NCI-H1436 treated with DMSO at 0.1 percent for 48 hours (cell line): ENCODE measurements at places on chromosomes 3 and 15.

- DNase-seq, result no peak
Observed at GRCh38 chr3:146468234-146468633, 1.1 kb downstream of the PLSCR2 start.

DNA sequence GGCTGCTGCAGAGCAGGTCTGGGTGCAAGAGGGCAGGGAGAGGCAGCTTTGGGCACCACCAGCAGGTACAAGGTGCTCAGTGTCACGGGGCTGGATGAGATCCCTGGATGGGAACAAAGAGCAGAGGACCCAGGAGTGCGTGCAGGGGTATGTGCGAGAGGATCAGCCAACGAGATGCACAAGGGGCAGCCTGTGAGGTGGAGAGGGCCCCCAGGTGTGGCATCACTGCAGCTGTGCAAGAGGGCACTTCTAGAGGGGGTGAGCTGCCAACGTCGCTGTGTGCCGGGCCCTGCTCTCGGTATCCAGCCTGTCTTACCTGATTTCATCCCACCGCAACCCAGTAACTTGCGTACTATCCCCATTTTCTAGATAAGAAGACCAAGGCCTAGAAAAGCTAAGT lies 67.3 kb upstream of the SNRPA1 start:
- DNase-seq, result no peak

- no peak for DNase-seq
Observed at GRCh38 chr3:178275793-178276192, 260.4 kb upstream of the KCNMB2 start.

- no peak for DNase-seq
Observed at GRCh38 chr15:43508991-43509659, 8.3 kb upstream of the MAP1A start.

DNA sequence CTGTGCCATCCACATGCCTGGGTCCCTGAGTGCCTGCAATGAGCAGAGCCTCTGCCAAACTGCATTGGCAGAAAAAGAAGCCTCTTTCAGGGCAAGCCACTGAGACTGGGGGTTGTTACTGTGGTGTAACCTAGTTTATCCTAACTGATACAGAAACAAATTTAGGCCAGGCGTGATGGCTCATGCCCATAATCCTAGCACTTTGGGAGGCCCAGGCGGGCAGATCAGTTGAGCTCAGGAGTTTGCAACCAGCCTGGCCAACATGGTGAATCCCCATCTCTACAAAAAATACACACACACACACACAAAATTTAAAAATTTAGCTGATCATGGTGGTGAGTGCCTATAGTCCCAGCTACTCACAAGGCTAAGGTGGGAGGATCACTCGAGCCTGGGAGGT lies 221.6 kb downstream of the TBC1D2B start:
- no peak for DNase-seq

DNA sequence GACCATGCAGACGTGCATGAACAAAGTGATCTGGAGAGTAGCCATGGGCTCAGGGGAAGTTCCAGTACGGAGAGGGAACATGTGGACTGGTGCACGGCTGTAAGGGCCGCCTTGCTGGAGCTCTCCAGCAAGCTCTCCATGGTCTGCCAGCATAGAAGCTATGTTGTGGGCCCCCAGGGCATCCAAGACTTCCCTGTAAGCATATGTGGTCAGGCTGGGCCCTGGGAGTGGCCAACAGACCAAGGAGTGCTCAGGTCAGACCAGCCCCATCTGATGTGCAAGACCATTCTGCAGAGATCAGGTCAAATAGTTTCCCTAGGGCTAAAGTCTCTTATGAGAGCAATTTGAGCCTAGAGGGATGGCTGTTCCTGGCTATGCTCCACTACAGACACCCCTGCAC lies 110.1 kb upstream of the DAZL start:
- no peak for DNase-seq

DNA sequence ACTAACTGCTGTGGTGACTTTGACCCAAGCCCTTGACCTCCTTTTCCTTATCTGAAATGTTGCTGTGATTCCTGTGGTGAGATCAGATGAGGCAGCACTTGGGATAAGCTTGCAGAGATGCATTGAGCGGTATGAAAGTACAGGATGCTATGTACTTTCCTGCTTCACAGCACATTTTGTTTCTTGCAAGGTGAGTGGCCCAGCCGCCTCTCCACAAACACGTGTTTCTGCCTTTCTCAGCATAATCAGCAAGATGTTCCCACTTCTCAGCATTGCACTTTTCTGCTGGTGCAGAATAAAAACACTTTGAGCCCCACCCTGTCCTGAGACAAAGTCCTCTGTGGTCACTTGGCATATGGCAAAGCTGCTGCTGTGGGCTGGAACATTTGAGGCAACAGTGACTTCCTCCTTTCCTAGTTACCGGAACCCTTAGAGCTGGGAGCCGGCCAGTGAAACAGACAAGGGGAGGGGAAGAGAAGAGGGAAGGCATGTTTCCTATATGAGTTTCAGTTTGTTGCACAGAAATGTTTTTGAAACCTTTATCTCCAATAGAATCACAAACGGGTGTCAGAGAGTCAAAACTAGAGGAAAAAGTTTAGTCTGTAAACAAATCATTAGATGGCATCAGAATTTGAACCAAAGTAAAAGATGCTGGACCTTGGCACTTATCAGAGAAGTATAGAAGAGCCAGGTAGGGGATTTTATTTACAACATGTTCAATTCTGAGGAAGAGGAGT lies 5.0 kb downstream of the NUDT16 start:
- DNase-seq, result no peak

DNA sequence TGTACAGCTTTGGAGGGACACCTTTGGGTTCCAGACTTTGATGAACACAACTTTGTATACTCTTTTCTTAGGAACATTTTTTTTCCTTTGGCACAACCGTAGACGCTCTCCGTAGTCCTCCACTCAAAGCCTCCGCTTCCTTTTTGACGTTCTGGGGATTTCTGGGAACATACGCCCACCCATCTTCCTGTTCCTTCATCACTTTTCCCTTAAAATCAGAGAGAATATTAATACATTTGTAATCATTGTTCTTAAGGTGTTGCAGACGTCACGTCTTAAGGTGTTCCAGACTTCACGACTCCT lies 405 bp upstream of the SPG21 start:
- no peak for DNase-seq

DNA sequence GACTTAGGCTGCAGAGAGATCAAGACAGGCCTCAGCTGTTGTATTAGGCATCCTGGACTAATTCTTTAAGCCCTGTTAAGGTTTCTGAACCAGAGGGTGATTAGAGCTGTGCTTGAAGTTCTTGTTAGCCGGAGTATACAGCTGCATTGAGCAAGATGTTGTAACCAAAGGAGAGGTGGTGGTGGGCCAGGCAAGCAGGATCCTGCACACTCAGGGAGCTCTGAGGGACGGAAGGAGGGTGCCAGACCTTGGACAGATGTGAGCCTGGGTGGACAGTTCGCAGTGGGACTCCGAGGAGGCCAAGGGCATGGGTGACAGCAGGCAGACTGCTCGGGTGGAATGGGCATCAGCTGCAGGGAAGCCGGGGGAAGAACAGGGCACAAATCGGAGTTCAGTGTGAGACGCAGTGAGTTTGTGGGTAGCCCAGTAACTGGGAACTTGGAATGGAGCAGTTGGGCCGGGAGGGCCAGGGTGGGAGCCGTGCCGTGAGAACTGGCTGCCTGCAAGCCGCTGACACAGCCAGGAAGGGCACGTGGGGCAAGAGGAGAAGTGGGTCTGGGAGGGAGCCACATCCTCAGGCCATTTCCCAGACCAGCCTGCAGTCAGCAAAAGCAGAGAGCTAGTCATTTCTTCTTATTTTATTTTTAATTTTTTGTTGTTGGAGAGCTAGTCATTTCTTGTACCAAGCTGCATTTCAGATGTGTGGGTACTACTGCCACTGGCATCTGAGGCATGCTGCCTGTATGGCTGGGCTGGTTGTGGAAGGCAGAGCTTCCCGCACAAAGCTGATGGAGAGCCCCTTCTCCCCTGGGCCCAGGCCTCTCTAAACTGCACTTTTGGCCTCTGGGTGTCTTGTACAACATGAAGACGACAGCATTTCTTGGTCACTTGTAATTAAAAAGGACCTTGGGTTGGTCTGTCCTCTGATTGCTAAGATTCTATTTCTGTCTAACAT lies 61.0 kb downstream of the PGPEP1L start:
- no peak for DNase-seq

DNA sequence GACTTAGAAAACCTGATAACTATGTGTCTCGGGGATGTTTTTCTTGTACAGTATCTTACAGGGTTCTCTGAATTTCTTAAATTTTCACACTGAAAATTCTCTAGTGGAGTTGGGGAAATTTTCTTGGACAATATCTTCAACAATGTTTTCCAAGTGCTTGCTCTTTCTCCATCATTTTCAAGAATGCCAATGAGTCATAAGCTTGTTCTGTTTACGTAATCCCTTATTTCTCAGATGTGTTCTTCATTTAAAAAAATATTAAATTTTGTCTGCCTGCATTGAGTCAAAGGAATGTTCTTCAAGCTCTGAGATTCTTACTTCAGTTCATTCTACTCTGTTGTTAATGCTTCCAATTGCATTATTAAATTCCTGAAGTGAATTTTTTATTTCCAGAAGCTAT lies 21.9 kb upstream of the PLSCR2 start:
- DNase-seq, result no peak
